ENCODE measurements at places on chromosomes 1 and 21. TPM values are rescaled to one million over a fixed set of nuclear protein-coding genes. Genes with fewer than 3 reads are reported as not detected.

The RHBDL2 gene
- 0.26 TPM for total RNA-seq

The FHAD1 gene
- total RNA-seq: 0.39 TPM

The IL10 gene
- total RNA-seq: not detected

The ABCA4 gene
- 0.52 TPM for total RNA-seq

The BMP8B gene
- total RNA-seq: not detected

The C2CD2 gene
- total RNA-seq: 3.9 TPM

The CELA2B gene
- total RNA-seq: not detected

The C8A gene
- total RNA-seq: not detected

The OTUD7B gene
- 8.8 TPM for total RNA-seq

The CHI3L2 gene
- not detected for total RNA-seq

The CCT8 gene
- 126 TPM for total RNA-seq

The FABP3 gene
- total RNA-seq: not detected

The C2CD4D gene
- total RNA-seq: not detected

The TAS1R3 gene
- 0.26 TPM for total RNA-seq

The ATP1A2 gene
- 1.0 TPM for total RNA-seq

The ARMH1 gene
- 1.2 TPM for total RNA-seq

The CRABP2 gene
- 38.1 TPM for total RNA-seq

Data from epithelial cell of alveolus of lung (primary cell).